ENCODE measurements at places on chromosomes 13 and 19. TPM values are rescaled to one million over a fixed set of nuclear protein-coding genes. Genes with fewer than 3 reads are reported as not detected.

ANO8 gene
- 13.4 TPM for total RNA-seq

RYR1 gene
- total RNA-seq: 4.4 TPM

KIR2DL1 gene
- not detected for total RNA-seq

ZNF439 gene
- 6.4 TPM for total RNA-seq

ZSCAN1 gene
- total RNA-seq: not detected

GZMM gene
- total RNA-seq: 48.2 TPM

All from T-helper 2 cell treated with Interferon-gamma antibody and Interleukin-4, amounts not matched to agents 100 ng/mL and 5 ng/mL, for 36 hours (primary cell).